MM.1S (cell line): ENCODE measurements at places on chromosomes 4 and X.

- H3K27ac ChIP-seq = no peak overlapping the region
- H3K36me3 ChIP-seq = no peaks in the 10 kb centered on the region
- no peaks in the 10 kb centered on the region for H3K4me1 ChIP-seq
- H3K4me3 ChIP-seq = no peak overlapping the region
- H3K27me3 ChIP-seq = no peaks in the 10 kb centered on the region
Measured at GRCh38 chrX:155864655-155865054, 16.5 kb upstream of the VAMP7 start.

GRCh38 chr4:39715788-39716187 lies 17.9 kb downstream of the UBE2K start:
- no peak overlapping the region for H3K4me3 ChIP-seq
- peaks cover 21% of the 10 kb centered on the region for H3K4me1 ChIP-seq
- no peaks in the 10 kb centered on the region; the same call in 1 of the 2 replicates for H3K36me3 ChIP-seq

- no peak for DNase-seq
- no peaks in the 10 kb centered on the region for H3K36me3 ChIP-seq
- H3K4me3 ChIP-seq = no peak overlapping the region
- peaks cover 14% of the 10 kb centered on the region for H3K4me1 ChIP-seq
- H3K27ac ChIP-seq = no peak overlapping the region
Measured at GRCh38 chr4:148831945-148832344, 389.7 kb upstream of the NR3C2 start.

DNA sequence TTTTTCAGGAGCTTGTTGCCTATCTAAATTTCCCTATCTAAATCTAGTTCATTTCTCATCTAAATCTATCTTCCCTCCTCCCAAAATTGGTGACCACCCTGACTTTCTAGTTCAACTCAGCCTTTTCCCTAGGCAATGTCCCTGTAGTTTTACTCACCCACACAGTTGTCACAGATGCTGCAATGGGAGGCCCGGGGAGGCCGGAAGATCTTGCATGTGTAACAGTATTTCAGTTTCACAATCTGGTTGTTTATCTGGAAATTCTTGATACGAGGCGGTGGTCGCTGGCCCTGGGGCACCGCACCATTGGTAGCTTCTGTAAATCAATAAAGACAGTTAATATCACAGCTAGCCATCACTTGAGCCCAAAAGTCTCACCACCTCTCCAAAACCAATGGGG lies 20.2 kb downstream of the ZDHHC9 start:
- peaks cover 27% of the 10 kb centered on the region for H3K4me1 ChIP-seq
- DNase-seq = peak; percentile 58
- H3K36me3 ChIP-seq = no peaks in the 10 kb centered on the region
- no peaks in the 10 kb centered on the region for H3K27me3 ChIP-seq
- peak overlapping the region; percentile 35; the same call in 1 of the 2 replicates for H3K27ac ChIP-seq

- DNase-seq = no peak
- H3K36me3 ChIP-seq = no peaks in the 10 kb centered on the region
- no peaks in the 10 kb centered on the region for H3K27me3 ChIP-seq
- no peak overlapping the region for H3K27ac ChIP-seq
- H3K4me1 ChIP-seq = no peaks in the 10 kb centered on the region
Measured at GRCh38 chr4:165289423-165289785, 38.1 kb upstream of the MSMO1 start.

- H3K4me3 ChIP-seq = no peak overlapping the region
- H3K4me1 ChIP-seq = peaks cover 5% of the 10 kb centered on the region; the same call in 1 of the 2 replicates
- H3K27me3 ChIP-seq = no peaks in the 10 kb centered on the region
Measured at GRCh38 chr4:131547506-131547981, 1601.5 kb upstream of the PCDH10 start.

GRCh38 chrX:12174358-12174757 lies 36.1 kb downstream of the FRMPD4 start:
- no peaks in the 10 kb centered on the region for H3K27me3 ChIP-seq
- H3K4me1 ChIP-seq = no peaks in the 10 kb centered on the region
- H3K27ac ChIP-seq = no peak overlapping the region
- no peak overlapping the region for H3K4me3 ChIP-seq

GRCh38 chr4:89259301-89260028 lies 48.1 kb downstream of the GPRIN3 start:
- no peak overlapping the region for H3K4me3 ChIP-seq
- no peak overlapping the region; the same call in 1 of the 2 replicates for H3K27ac ChIP-seq
- no peaks in the 10 kb centered on the region for H3K27me3 ChIP-seq
- 0 out of 2 replicates have a peak, but pooled peaks cover 3% of the 10 kb centered on the region for H3K36me3 ChIP-seq
- peaks cover 82% of the 10 kb centered on the region for H3K4me1 ChIP-seq
